ENCODE measurements at places on chromosomes 6 and 20.

GRCh38 chr6:160428818-160429619, 80.8 kb downstream of the SLC22A3 start:
- DNase-seq = no peak

GRCh38 chr6:168967281-168967925, 286.2 kb downstream of the THBS2 start:
- DNase-seq = no peak

GRCh38 chr20:49919009-49919408, 3.7 kb upstream of the SPATA2 start:
- DNase-seq = no peak

GRCh38 chr6:135566311-135567068, 69.0 kb upstream of the AHI1 start:
- no peak for DNase-seq

GRCh38 chr20:25695532-25696370, 902 bp downstream of the ZNF337 start:
- no peak for DNase-seq

GRCh38 chr6:19041906-19042305, 654.8 kb downstream of the RNF144B start:
- no peak for DNase-seq

DNA sequence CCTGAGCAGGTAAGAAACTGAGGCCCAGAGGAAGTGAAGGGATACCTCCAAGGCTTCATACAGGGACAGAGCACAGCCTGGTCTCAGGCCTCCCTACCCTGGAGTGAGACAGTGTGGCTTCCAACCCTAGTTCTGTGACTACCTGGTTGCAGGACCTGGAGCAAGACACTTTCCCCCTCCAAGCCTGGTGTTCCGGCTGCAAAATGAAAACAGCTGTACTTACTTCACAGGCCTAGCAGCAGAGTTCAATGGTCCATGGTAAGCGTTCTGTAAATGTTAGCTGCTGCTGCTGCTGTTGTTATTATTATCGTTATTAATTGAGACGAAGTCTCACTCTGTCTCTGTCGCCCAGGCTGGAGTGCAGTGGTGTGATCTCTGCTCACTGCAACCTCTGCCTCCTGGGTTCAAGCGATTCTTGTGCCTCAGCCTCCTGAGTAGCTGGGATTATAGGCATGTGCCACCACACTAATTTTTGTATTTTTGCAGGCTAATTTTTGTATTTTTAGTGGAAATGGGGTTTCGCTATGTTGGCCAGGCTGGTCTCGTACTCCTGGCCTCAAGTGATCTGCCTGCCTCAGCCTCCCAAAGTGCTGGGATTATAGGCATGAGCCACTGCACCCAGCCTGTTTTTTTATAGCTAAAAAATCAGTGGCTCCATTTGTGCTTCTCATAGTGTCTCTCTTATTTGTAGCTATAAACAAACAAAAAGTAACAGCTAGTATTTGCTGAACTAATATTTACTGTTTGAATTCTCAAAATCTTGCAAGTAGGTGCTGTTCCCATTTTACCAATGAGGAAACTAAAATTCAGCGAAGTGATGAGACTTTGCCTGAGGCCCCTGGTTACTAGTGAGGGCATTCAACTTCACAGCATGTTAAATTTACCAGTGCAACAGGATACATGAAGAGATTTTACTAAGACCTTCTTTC, 41.9 kb downstream of the COX4I2 start:
- DNase-seq = no peak

- no peak for DNase-seq
Measured at GRCh38 chr20:22808628-22809027, 224.3 kb upstream of the FOXA2 start.

- peak; percentile 54 for DNase-seq
Measured at GRCh38 chr6:4936681-4937041, 67.2 kb downstream of the RPP40 start.

GRCh38 chr6:44255105-44255808, 2.1 kb downstream of the SLC35B2 start:
- DNase-seq = no peak

GRCh38 chr6:9140951-9141460, 705.7 kb upstream of the SLC35B3 start:
- DNase-seq = no peak

DNA sequence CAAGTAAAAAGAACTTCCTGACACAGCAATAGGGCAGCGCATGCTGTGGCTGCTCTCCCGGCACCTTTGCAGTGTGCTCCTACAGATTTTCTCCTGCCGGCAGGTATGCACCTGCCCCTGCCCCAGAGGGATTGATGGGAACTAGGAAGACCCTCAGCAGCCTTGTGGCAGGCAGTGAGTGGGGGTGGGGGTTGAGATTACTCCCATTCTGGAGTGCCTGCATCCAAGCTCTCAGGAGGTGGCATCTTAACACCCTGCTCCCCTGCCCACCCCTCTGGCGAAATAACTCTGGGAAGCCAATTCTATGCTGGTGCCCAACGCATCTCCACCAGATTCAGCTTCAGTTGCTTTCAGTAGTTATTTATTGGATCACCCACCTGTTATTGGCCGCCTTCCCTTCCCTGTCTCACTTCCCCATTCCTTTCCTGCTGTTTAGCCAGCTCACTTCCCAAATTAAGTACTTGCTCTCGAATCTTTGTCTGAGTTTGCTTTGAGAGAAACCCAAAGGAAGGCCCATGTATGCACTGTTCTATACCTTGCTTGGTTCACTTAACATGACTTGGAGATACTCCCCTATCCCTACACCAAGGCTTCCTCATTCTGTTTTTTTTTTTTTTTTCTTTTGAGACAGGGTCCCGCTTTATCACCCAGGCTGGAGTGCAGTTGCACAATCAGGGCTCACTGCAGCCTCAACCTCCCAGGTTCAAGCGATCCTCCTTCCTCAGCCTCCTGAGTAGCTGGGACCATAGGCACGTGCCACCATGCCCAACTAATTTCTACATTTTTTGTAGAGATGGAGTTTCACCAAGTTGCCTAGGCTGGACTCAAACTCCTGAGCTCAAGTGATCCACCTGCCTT, 29.3 kb upstream of the SLC23A2 start:
- DNase-seq = no peak

DNA sequence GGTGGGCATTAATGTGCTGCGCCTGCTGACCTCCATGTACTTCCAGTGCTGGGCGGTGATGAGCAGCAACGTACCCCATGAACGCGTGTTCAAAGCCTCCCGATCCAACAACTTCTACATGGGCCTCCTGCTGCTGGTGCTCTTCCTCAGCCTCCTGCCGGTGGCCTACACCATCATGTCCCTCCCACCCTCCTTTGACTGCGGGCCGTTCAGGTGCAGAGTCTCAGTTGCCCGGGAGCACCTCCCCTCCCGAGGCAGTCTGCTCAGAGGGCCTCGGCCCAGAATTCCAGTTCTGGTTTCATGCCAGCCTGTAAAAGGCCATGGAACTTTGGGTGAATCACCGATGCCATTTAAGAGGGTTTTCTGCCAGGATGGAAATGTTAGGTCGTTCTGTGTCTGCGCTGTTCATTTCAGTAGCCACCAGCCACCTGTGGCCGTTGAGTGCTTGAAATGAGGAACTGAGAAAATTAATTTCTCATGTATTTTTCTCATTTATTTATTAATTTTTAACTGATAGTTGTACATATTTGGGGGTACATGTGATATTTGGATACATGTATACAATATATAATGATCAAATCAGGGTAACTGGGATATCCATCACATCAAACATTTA, 35.2 kb upstream of the NOP56 start:
- DNase-seq = peak; percentile 46

DNA sequence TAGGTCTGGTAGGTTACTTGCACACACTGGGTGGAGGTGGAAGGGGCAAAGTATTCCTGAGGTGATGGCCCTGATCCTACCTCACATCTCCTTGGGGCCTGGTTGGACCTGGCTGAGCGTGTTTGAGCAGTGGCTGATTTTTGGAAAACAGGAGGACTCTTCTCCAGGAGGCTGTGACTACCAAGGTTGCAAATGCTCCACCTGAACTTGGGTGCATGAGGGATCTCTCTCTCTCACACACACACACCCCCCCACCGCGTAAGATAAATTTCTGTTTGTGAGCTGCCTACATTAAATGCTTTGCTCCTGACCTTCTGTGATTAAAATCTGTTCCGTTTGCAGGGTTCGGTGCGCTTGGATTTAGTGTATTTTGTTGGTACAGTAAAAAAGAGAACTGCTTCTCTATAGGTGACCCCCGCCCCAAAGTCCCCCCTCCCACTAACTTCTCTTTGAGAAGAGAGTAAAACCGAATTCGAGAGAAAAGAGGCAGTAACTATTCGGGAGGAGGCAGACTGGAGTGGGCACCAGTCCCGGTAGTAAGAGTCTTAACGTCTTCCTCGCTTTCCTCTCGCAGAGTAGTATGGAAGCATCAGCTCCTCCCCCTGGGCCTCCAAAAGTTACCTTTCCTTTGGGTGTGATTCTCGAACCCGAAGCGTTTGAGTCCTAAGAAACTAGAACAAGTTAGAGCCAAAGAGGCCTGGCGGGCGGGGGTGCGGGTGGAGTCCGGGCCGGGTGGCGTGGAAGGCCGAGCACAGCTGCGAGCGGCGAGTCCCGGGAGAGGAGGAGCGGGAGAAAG, 585 bp upstream of the DSE start:
- peak; percentile 15 for DNase-seq

- DNase-seq = no peak
Measured at GRCh38 chr6:158538741-158539140, 21.1 kb upstream of the TMEM181 start.

DNA sequence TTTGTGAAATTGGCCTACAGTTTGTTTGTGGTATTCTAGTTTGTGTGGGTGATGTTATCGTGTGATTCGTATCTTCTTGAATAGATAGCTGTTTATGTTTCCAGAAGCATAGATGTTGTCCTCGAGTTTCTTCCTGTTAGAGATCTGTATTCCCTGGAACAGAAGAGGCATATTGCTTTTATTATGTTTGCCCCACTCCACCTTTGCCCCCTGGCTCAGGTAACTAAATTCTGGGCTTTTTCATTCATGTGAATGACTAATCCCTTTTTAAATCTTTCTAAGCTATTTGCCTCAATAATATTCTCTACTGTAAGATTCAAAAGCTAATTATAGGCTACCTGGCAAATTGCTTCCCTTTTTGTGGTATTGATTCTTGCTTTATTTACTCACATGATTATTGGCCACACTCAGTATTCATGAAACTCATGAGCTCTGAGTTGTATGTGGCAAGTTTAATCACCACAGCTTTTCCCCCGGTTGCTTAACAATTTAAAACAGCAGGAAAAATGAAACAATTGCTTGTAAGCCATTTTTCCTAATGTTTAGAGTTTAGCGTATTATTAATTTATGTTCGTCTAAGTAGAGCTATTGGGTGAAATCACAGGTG, 12.6 kb downstream of the RNF217 start:
- no peak for DNase-seq

GRCh38 chr6:151034825-151035781, 169.6 kb downstream of the MTHFD1L start:
- DNase-seq = no peak

GRCh38 chr6:16687045-16687444, 74.2 kb downstream of the ATXN1 start:
- DNase-seq = no peak

- no peak for DNase-seq
Measured at GRCh38 chr6:142002825-142003405, 129.8 kb upstream of the GJE1 start.

- DNase-seq = no peak
Measured at GRCh38 chr6:103983860-103984259, 875.9 kb downstream of the HACE1 start.

DNA sequence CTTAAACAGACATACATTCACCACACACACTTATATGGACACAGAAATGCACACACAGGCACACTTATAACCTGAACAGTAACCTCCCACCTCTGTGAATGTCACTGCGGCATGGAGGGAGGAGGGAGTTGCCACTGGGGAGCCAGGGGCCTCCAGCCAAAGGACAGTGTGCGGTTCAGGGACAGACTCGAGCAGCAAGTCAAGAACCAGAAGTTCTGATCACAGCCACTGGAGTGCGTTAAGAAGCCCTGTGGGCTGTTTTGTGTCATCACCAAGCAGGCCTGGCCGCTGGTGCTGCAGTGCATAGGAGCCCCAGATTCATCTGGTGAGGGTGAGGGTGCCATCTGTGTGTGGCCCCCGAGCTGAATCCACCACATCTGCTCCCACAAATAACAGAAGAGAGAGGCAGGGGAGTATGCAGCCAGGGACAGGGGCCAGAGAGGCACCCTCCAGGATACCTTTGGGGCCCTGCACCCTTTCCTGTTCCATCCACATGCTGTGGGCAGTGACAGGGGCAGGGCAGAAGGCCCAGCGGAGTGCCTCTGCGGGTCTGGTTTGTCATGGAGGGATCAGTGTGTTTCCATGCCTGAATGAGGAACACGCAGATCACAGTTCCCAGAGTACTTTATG, 20.3 kb downstream of the SYNDIG1 start:
- no peak for DNase-seq

GRCh38 chr6:2651536-2651935, 99.2 kb downstream of the MYLK4 start:
- no peak for DNase-seq

DNA sequence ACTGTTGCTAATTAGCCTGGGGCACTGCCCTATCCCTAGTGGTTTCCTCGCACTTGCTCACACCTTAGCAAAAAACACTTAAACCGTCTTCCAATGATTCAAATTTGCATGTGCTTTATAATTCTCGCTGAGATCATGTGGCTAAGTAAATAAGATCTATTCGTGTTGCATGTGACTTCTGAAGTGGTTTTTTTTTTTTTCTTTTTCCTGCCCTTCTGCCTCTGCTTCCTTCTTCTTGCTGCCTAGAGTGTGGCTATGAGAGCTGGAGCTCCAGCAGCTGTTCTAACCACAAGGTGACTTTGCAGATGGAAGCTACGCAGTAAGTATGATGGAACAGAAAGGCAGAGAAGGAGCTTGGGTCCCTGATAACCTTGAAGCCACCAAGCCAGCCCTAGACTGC, 36.5 kb downstream of the SULF2 start:
- peak; percentile 26 for DNase-seq
